ENCODE measurements at places on chromosomes 11 and 22.
A peak's percentile ranks its signal among the peaks of the same experiment; 100 is the strongest.

GRCh38 chr11:4610258-4610935 is 2.4 kb upstream of the TRIM68 start:
- H3K4me3 ChIP-seq = no peak overlapping the region
- H3K27ac ChIP-seq = no peak overlapping the region
- no peaks in the 10 kb centered on the region for H3K27me3 ChIP-seq
- DNase-seq = no peak
- H3K4me1 ChIP-seq = peaks cover 5% of the 10 kb centered on the region
- H3K36me3 ChIP-seq = no peaks in the 10 kb centered on the region

- no peak overlapping the region for H3K4me3 ChIP-seq
- DNase-seq = no peak
- no peaks in the 10 kb centered on the region for H3K4me1 ChIP-seq
- H3K27me3 ChIP-seq = no peaks in the 10 kb centered on the region
Observed at GRCh38 chr11:59818572-59818971, 8.0 kb upstream of the MRPL16 start.

GRCh38 chr11:126400019-126400418 is 44.5 kb downstream of the ST3GAL4 start:
- H3K27ac ChIP-seq = no peak overlapping the region
- DNase-seq = no peak
- H3K4me3 ChIP-seq = no peak overlapping the region
- H3K4me1 ChIP-seq = peaks cover 8% of the 10 kb centered on the region
- no peaks in the 10 kb centered on the region for H3K36me3 ChIP-seq
- H3K27me3 ChIP-seq = no peaks in the 10 kb centered on the region

- no peak overlapping the region for H3K4me3 ChIP-seq
- H3K27me3 ChIP-seq = no peaks in the 10 kb centered on the region
- H3K4me1 ChIP-seq = no peaks in the 10 kb centered on the region
- H3K36me3 ChIP-seq = no peaks in the 10 kb centered on the region
Observed at GRCh38 chr22:32018056-32018455, 25.0 kb upstream of the SLC5A1 start.

GRCh38 chr22:40396882-40397281 is 26.5 kb downstream of the SGSM3 start:
- peak overlapping the region; percentile 3 for H3K27ac ChIP-seq
- H3K4me3 ChIP-seq = no peak overlapping the region
- H3K36me3 ChIP-seq = peaks cover 15% of the 10 kb centered on the region
- peaks cover 9% of the 10 kb centered on the region for H3K4me1 ChIP-seq

DNA sequence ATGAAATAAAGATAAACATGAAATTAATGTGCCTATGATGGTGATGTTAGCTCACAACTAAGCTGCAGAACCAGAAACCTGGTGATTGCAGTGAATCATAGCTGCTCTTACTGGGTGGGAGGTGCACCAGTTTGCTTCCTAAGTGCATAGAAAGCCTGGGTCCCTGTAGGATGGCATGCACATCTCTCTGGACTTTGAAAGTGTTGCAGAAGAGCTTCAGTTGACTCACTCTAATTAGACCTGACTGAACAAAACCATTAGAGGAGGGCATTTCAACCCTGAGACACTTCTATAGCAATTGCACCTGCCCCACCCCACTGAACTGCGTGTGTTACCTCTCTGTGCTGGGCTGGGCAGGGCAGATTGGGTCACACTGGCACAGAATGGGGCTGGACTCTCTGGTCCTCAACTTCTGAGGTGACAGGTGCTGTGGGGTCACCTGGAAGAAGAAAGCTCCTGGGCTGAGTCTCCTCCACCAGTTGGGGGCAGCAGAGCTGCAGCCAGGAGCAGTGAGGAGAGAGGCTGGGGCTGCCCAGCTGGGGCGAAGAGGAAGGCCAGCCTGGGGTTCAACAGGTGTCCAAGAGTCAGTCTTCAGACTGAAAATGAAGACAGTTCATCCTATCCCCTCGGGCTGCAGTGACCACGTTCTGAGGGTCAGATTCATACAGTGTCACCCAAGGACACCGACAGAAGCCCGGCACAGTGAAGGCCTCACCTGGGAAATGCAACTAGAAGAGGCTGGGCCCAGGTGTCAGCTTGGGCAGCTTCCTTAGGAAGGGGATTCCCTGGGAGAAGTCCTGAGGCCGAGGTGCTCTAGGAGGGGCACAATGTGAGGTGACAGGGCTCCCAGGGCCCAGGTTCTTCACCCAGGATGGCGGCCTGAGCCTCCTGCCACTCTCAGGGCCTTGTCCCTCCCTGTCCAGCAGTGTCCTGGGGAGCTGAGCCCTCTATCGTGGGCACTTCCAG is 58.1 kb downstream of the GGTLC2 start:
- no peaks in the 10 kb centered on the region for H3K36me3 ChIP-seq
- H3K27me3 ChIP-seq = no peaks in the 10 kb centered on the region
- no peak overlapping the region for H3K27ac ChIP-seq
- no peaks in the 10 kb centered on the region for H3K4me1 ChIP-seq

GRCh38 chr11:22742157-22742613 is 75.8 kb downstream of the GAS2 start:
- no peaks in the 10 kb centered on the region for H3K27me3 ChIP-seq

DNA sequence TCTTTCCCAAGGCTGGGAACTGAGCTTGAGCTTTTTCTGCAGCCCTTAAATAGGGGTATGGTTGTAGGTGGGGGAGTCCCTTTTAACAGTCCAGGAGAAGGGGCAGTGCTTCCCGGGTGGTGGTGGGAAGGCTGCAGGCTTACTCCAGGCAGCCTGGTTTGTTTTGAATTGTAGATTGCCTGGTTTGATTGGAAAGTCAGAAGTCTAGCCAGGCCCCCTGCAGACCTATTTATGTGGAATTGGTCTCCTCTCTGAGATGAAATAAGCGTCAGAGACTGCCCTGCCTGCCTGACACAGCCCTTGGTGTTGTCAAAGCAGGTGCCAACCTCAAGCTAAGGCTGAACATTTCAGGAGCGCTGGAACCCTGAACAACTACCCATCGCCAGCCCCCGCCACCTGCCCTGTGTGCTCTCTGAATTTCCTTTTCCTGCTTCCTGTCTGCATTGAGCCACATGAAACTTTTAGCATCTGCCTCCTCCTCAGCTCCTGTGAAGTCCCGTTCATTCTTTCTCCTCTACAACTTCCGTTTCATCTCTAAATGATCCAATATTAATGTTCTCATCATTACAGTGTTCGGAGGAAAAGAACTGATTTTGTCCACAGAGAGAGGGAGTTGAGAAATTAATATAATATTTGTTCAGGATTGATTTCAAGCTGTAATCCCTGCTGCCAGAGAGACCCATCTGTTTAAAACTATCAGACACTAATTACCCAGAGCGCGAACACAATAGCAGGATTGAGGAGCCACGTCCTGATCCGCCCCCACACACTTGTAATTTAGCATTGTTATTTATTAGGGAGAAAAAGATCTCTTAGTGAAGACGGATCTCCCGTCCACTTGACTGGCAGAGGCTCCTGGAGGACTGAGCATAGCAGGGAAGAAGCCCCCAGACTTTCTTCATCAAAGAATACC is 136.5 kb downstream of the TRIM29 start:
- DNase-seq = peak; percentile 33
- no peaks in the 10 kb centered on the region for H3K36me3 ChIP-seq
- H3K27me3 ChIP-seq = peaks cover 2% of the 10 kb centered on the region
- peaks cover 6% of the 10 kb centered on the region for H3K4me1 ChIP-seq
- H3K27ac ChIP-seq = no peak overlapping the region

GRCh38 chr11:46234311-46234710 is 43.2 kb upstream of the CREB3L1 start:
- no peak overlapping the region for H3K4me3 ChIP-seq
- peak overlapping the region; percentile 2 for H3K27ac ChIP-seq
- H3K27me3 ChIP-seq = peaks cover 18% of the 10 kb centered on the region
- peaks cover 20% of the 10 kb centered on the region for H3K4me1 ChIP-seq
- DNase-seq = peak; percentile 41
- H3K36me3 ChIP-seq = no peaks in the 10 kb centered on the region

- no peak for DNase-seq
- H3K27me3 ChIP-seq = no peaks in the 10 kb centered on the region
- H3K36me3 ChIP-seq = no peaks in the 10 kb centered on the region
- no peak overlapping the region for H3K27ac ChIP-seq
- H3K4me1 ChIP-seq = peaks cover 12% of the 10 kb centered on the region
- no peak overlapping the region for H3K4me3 ChIP-seq
Observed at GRCh38 chr22:35563211-35563610, 22.6 kb downstream of the RASD2 start.

- no peak overlapping the region for H3K4me3 ChIP-seq
- H3K4me1 ChIP-seq = no peaks in the 10 kb centered on the region
- no peak overlapping the region for H3K27ac ChIP-seq
- DNase-seq = no peak
- no peaks in the 10 kb centered on the region for H3K27me3 ChIP-seq
Observed at GRCh38 chr11:17188675-17189074, 19.1 kb downstream of the PIK3C2A start.

- no peak for DNase-seq
- H3K36me3 ChIP-seq = no peaks in the 10 kb centered on the region
- peaks cover 3% of the 10 kb centered on the region for H3K4me1 ChIP-seq
Observed at GRCh38 chr11:47987781-47988180, 7.4 kb downstream of the PTPRJ start.

DNA sequence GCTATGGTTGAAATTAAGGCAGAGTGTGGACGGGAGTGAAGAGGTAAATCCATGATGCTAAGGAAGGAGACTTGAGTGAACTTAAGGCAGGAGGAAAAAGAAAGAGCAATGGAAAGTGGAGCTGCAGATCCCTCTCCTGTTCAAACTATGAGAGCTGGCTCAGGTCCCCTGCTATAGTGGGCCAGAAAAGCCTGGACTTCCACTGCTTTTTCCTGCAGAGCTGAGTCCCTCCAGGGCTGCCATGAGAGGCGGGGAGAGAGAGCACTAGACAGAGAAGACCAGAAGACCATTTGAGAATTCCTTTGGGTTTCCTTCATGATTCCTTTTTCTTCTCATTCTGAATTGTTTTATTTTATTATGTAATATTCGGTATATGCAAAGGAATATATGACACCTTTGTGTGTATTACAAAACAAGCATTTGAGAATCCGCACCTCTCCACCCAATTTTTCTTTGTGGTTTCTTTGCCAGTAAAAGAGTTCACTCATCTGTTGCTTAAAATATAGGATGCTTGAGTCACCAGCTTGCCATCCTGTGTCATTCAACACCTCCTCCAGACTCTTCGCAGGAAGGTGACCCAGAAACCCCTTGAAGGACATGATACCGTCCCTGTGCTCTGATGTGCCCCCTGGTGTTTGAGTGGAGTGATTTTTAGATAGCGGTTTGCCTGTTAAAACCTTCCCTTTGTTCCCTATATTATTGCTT is 24.4 kb downstream of the SREBF2 start:
- H3K4me3 ChIP-seq = no peak overlapping the region
- peaks cover 13% of the 10 kb centered on the region for H3K4me1 ChIP-seq
- DNase-seq = no peak
- H3K27ac ChIP-seq = no peak overlapping the region

GRCh38 chr11:32781721-32782120 is 12.7 kb downstream of the CCDC73 start:
- H3K4me1 ChIP-seq = no peaks in the 10 kb centered on the region
- no peaks in the 10 kb centered on the region for H3K36me3 ChIP-seq
- no peak overlapping the region for H3K4me3 ChIP-seq
- no peak overlapping the region for H3K27ac ChIP-seq
- H3K27me3 ChIP-seq = no peaks in the 10 kb centered on the region
- no peak for DNase-seq

GRCh38 chr22:19943082-19944026 is 1.7 kb upstream of the TXNRD2 start:
- DNase-seq = no peak
- peak overlapping the region; percentile 63 for H3K4me3 ChIP-seq
- peaks cover 41% of the 10 kb centered on the region for H3K4me1 ChIP-seq
- no peaks in the 10 kb centered on the region for H3K27me3 ChIP-seq

DNA sequence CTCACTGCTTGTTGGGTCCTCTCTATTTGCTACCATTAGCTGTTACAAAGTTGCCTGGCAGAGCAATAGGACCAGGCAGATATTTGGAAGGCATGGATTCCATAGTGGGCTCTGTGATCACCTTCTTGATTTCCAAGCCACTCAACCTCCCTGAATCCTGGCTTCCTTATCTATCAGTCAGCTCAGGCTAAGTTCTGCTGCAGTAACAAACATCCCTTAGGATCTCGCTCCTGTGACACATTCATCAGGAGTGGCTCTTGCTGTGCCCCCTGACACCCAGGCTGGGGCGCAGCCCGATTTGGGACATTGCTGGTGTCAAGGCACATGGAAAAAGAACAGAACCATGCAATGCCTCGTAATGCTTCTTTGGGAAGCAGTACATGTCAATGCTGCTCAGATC is 503.9 kb downstream of the TBC1D22A start:
- no peaks in the 10 kb centered on the region for H3K27me3 ChIP-seq
- no peak for DNase-seq
- H3K36me3 ChIP-seq = no peaks in the 10 kb centered on the region
- no peaks in the 10 kb centered on the region for H3K4me1 ChIP-seq

- peaks cover 13% of the 10 kb centered on the region for H3K27me3 ChIP-seq
- peaks cover 6% of the 10 kb centered on the region for H3K4me1 ChIP-seq
- no peak overlapping the region for H3K27ac ChIP-seq
- H3K4me3 ChIP-seq = no peak overlapping the region
Observed at GRCh38 chr22:39989633-39990032, 5.1 kb upstream of the FAM83F start.

DNA sequence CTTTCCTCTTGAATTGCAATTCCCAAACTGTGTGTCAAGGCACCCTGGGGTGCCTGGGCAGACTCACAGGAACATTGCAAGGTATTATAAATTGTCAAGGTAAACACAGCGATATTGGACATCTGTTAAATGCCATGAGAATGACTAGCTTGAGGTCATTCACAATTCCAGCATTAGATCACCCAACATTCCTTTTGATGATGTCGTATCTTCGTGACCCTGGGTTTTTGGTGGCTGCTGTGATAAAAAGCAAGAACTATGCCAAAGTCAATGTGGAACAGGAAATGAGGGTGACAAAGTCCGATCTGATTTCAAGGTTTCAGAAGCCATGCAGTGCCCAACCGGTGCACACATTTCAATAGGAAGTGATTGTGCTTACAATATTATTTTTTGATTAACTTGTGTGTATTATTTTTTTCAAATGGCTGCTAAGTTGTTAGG is 458.4 kb downstream of the MIAT start:
- H3K4me1 ChIP-seq = peaks cover 18% of the 10 kb centered on the region
- no peaks in the 10 kb centered on the region for H3K27me3 ChIP-seq
- H3K27ac ChIP-seq = no peak overlapping the region

DNA sequence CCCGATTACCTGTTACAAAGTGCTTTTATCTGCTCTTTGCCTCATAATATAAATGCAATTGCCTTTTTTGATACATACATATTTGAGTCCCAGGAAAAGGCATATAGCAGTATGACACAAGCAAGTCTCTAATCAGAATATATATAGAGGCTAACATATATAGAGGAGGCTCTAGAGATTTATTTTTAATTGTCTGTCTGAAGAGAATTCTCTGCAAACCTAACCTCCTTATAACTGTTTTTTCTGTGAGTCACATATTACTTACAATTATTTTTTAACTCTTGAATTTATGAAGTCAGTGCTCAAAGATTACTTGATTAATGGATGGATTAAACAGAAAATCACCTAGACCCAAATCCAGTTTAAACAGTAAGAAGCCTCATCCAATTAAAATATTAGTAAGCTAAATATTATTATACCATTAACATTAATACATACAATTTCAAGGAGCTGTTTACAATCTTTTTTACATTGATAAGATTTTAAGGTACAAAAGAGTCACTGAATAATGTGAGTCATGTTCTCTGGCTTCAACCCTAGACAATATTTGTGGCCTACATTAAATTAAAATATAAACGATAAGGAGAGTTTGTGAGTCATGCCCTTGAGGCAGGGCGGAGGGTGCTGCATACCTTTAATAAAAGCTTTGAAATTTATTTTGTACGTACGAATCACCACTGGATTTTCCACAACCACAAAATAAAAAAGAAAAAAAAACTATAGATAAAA is 19.2 kb upstream of the MMP13 start:
- H3K4me3 ChIP-seq = no peak overlapping the region
- DNase-seq = no peak
- H3K27me3 ChIP-seq = no peaks in the 10 kb centered on the region
- H3K36me3 ChIP-seq = no peaks in the 10 kb centered on the region

- no peak for DNase-seq
- H3K4me1 ChIP-seq = peaks cover 46% of the 10 kb centered on the region
- no peak overlapping the region for H3K4me3 ChIP-seq
Observed at GRCh38 chr22:31631436-31631835, 30.6 kb downstream of the PISD start.
